ENCODE measurements at places on chromosomes 4 and X.

DNA sequence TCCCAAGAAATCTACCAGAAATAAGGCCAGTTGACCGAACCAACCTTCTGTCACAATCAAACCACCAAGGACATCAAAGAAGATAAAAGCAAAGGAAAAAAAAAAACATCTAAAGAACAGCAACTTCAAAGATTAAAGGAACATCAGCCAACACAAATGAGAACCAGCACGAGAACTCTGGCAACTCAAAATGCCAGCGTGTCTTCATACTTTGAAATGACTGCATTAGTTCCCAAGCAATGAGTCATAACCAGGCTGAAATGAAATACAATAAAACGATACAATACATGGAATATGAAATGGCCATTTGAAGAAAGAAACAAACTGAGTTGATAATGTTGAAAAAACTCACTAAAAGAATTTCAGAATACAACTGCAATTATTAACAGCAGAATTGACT, 611.6 kb upstream of the GRIA3 start:
- DNase-seq: no peak

DNA sequence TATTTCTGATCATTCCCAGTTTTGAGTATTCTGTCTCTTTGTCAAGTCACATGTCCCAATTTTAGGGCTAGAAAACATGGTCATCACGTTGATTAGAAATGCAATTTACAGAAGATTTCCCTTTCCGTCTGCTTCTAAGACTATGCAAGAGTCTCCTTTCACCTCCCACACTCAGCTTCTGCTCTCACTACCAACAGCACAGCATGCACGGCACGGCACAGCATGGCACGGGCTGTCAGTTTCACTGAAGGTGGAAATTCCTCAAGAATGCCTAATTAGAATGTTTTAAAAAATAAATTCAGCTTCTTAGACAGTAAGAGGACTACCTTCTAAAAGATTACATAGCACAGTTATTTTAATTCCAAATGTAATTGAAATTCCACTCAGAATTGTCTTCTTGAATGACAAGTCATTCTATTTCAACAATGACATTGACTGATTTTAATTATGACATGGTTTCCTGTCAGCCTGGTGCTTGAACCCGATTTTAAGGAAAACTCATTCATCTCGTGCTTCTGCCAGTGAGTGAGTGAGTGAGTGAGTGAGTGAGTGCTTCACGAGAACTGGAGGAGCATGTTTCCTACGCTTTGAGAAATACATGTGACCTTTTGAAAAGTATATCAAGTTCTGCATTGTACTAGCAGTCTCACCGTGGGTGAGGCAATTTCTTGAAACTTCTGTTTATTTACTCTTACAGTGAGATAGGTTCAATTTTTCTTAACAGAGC, 124.8 kb upstream of the SORBS2 start:
- no peak for DNase-seq

GRCh38 chr4:140693562-140693961, 62.6 kb downstream of the TBC1D9 start:
- DNase-seq: no peak

- no peak for DNase-seq
Measured at GRCh38 chr4:96827086-96827485, 987.2 kb downstream of the PDHA2 start.

Data from CD8-positive, alpha-beta T cell (primary cell).